Esophagus squamous epithelium (tissue), 5 donors: ENCODE measurements at places on chromosomes 5 and 9.

GRCh38 chr9:92807757-92808725 is 43.4 kb upstream of the BICD2 start:
- DNase-seq: no peak

- DNase-seq: peak; percentile 21
Observed at GRCh38 chr5:87411973-87412629, 629 bp downstream of the CCNH start.

DNA sequence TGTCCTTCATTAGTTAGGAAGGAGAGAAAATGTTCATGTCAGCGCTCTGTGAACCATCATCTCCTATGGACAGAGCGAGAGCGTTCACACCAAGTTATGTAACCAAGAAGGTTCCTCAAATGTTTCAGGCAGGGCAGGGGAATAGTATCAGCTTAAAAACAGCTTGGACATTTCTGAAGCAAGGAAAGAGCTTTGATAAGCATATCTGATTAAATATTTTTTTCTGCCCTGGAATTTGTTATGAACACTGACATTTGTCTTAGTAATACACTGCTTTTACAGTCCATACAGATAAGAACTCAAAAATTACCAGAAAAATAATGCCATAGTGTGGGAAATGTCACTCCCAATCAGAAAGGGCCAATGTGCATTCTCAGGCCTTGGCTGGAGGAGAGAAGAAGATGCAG is 66.3 kb upstream of the LIFR start:
- DNase-seq: no peak

DNA sequence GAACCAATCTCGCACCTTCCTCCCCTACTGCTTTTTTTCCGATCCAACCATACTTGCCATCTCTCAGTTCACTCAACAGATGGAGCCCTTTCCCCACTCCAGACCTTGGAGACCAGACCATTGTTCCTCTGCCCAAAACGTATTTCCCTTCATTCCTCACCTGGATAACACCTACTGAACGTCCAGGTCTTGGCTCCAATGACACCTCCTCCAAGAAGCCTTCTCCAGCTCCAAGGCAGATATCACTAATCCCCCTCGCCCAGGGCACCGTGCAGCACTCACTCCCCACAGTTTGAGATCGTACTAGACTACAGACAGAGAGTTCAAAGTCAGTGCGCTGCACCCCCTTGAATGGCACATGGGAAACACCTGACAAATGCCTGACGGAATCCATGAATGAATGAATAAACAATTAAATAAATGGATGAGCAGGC is 47.1 kb upstream of the AKNA start:
- DNase-seq: no peak

DNA sequence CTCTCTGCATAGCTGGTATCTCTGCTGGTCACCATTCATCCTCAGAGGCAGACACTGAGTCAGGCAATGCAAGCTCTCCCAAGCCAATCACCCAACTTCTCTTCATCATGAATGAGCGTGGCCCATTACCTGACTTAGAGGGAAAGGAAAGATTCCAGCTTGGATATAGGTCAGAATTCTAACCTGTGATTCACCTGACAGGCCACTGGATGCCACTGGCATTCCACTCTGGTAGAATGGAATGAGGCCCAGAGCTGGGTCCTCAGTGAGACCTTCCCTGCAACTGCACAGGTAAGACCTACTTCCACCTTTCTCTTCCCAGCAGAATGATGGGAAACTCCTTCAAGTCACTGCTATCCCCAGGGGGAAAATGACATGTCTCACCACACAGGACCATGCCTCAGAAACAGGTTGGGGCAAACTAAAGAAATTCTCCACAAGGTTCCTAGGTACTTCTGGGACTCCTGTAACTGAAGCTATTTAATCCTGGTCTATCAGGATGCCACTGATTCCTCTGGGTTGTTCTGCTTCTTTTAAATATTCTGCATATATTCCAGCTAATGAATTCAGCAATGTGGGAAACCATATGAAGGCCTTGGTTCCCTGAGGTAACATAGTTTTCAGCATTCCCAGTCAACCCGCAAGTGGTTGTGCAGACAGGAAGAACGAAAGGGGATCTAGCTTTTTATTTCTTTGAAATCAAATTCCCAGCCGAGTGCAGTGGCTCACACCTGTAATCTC is 62.0 kb downstream of the SUSD1 start:
- no peak for DNase-seq

GRCh38 chr9:125906893-125907292 is 159.7 kb downstream of the PBX3 start:
- DNase-seq: no peak

- DNase-seq: no peak
Observed at GRCh38 chr5:124315741-124316415, 430.6 kb downstream of the ZNF608 start.

GRCh38 chr5:34655354-34655991 is 655 bp upstream of the RAI14 start:
- no peak for DNase-seq

GRCh38 chr5:15566306-15566705 is 66.3 kb downstream of the FBXL7 start:
- DNase-seq: no peak

DNA sequence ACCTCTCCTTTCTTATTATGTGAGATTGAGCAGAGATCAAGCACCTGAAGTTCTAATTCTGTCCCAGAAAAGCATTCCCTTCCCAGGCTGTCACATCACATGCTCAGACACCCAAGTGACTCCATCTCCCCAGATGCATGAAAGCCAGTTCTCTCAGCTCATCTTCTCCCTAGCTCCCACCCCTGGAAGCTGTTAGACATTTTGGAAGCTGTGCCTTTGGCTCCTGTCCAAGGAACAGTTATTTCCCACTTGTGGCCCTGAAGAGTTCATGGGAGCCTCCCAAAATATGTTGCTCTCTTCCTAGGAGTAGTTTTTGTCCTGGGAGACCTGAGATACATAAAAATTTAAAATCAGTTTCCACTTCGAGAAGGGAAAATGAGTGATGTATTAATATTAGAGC is 161.4 kb upstream of the GAS1 start:
- DNase-seq: no peak

DNA sequence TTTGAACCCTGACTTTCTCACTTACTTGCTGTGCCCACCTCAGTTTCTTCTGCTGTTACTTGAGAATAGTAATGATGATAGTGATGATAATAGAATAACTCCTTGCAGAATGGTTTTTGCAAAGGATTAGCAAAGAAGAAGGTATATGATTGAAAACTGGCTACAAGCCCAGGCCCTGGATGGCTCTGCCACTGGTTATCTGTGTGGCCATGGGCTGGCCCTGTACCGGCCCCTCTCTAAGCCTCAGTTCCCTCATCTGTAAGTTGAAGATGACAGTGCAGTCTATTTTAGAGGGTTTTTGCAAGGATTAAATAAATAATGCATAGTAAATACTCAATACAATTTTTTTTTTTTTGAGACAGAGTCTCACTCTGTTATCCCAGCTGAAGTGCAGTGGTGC is 6.2 kb downstream of the TTLL11 start:
- DNase-seq: no peak

DNA sequence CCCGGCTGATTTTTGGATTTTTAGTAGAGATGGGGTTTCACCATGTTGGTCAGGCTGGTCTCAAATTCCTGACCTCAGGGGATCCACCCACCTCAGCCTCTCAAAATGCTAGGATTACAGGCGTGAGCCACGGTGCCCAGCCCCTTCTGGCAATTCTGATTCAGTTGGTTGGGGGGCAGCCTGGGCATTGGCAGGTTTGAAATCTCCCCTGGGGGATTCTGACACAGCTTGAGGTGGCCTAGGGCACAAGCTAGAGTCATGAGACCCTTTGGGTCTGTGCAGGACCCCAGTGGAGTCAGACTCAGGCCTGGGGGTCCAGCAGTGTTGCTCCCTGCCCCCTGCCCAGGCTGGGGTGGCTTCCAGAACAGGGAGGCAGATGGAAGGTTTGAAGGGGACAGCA is 239.8 kb downstream of the PBX3 start:
- no peak for DNase-seq

DNA sequence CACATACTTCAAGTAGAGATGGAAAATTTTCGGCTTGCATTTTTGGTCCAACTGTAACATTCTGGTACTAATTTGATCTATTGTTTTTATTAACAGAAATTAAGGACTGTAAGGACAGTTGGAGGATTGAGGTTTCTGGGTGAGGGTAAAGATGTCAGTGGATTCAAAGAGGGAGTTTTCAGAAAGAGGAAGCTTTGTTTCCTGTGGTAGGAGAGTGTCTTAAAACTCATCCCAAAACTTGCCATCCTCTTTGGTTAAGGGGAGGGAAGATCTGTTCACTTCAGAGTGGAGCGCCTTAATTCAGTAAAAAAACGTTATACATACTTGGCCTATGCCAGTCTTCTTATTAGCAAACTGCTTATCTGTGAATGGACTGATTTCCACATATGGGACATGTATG is 13.8 kb downstream of the CNTRL start:
- DNase-seq: no peak

GRCh38 chr5:174234388-174234787 is 188.9 kb downstream of the NSG2 start:
- DNase-seq: no peak

DNA sequence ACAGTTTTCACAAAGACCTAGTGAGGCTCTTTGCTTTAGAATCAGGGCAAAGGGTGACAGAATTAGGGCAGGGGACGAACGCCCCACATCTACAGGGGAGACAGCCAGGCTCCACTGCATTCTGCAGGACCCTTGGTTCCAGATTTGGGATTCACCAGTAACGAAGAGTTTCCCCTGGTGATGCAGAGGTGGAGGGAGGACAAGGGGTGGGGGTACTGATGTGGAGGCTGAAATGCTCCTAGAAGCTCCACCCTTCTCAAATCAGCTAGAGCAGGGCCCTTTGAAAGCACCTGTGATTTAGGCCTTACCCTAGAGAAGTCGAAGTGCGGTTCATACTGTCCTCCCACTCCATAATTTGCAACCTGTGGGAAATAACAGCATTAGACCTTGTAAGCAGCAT is 29.1 kb downstream of the P4HA2 start:
- DNase-seq: no peak

- no peak for DNase-seq
Observed at GRCh38 chr9:120841930-120842684, 615 bp downstream of the PSMD5 start.

DNA sequence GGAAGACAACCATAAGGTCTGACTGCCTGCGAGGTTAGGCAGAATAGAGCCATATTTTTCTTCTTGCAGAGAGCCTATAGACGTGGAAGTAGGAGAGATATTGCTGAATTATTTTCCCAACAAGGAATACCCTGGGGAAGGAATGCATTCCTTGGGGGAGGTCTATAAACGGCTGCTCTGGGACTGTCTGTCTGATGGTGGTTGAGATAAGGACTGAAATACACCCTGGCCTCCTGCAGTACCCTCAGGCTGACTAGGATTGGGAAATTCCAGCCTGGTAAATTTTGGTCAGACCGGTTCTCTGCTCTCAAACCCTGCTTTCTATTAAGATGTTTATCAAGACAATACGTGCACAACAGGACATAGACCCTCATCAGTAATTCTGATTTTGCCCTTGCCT is 617.5 kb upstream of the GRIN3A start:
- DNase-seq: no peak

- no peak for DNase-seq
Observed at GRCh38 chr5:54611290-54611951, 93.9 kb downstream of the SNX18 start.

DNA sequence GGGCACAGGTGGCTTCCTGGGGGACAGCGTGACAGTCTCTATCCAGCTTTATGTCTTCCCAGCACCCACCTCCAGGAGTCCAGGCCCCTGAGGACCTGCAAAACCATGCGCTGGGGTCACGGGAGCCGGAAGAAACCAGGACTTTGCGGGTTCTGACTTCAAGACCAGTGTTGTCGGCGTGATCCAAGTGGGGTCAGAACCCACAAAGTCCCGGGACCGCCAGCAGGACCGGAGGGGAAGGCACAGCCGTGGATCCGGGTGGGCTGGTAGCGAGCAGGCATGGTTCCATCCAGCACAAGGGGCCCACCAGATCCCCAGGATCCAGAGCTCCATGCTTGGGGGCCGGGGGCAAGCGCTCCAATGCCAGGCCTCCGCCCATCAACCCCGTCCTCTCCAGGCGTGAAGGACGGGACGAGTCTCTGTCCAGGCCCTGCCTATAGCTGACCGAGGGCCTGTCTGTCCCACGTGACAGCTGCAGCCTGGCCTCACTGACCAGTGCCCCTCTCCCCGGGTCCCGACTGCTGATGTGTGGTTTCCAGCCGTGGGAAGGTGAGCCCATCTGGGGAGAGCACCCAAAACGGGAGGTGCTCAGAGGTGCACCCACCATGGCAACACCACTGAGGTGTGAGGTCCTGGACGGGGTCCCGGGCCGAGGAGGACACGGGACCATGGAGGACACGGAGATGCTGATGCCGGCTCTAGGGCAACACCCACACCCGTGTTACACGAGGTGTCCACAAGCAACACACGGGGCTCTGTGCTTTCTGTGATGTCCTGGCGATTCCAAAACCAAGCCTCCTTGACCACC is 48.9 kb downstream of the SLC12A7 start:
- DNase-seq: no peak

GRCh38 chr5:52731274-52732027 is 56.3 kb upstream of the ITGA1 start:
- DNase-seq: no peak

GRCh38 chr9:108709126-108709525 is 146.7 kb downstream of the ACTL7B start:
- DNase-seq: no peak
